DMS153 (cell line): ENCODE measurements at places on chromosomes 2 and 18.

DNA sequence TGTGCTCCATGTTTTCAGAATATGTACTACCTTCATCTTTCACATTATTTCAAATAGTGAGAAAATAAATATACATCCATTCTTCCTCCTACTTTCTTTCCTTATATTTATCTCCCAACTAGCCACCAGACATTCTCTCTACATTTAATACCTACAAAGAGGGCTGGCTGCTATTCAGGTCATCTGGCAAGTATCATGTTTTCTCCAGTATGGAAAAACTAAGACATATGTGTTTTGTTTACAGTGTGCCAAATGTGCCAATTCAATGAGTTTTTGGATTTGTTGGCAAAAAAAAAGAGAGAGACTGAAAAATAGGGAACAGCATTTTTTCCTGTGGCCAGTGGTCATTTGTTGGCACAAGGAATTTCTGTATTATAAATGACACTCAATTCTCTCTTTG is 1207.3 kb downstream of the DPP10 start:
- DNase-seq = no peak

DNA sequence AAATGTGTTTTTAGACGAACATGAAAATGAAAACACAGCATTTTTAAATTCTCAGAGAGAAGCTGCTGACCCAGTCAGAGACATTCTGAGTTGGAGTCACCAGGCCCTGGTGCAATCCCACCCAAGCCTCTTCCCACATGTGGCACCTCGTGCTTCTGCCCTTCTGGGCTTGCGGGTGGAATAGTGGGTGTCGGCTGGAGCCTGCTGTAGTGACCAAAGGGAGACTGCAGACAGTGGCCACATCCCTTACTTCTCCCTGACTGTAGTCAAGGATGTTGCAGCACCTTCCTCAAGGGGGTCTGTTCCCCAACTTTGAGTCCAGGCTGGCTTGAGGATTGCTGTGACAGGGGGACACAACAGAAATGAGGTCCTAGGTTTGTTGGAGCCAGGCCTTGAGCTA is 104.4 kb upstream of the GLI2 start:
- no peak for DNase-seq

GRCh38 chr2:127608061-127609030 is 37.6 kb upstream of the GPR17 start:
- DNase-seq = no peak

DNA sequence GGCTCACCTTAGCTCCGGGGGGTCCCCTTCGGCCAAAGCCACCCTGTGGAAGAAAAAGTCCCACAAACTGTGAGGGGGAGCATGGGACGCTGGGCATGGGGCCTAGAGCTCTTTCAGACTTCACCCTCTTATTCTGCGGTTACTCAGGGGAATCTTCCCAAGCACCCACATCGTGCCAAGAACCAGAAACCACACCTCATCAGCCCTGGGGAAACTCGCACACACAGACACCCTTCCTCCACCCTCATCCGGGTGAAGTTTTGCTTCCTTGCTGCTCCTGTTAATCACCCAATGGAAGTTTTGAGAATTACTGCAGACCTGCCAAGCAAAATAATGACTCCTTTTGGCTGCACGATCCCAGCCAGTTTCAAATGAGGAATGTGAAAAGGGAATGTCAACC is 59.1 kb downstream of the COL6A3 start:
- no peak for DNase-seq

GRCh38 chr2:238916176-238916874 is 68.4 kb downstream of the TWIST2 start:
- DNase-seq = no peak

GRCh38 chr2:231469583-231469950 is 5.3 kb upstream of the NCL start:
- DNase-seq = no peak

DNA sequence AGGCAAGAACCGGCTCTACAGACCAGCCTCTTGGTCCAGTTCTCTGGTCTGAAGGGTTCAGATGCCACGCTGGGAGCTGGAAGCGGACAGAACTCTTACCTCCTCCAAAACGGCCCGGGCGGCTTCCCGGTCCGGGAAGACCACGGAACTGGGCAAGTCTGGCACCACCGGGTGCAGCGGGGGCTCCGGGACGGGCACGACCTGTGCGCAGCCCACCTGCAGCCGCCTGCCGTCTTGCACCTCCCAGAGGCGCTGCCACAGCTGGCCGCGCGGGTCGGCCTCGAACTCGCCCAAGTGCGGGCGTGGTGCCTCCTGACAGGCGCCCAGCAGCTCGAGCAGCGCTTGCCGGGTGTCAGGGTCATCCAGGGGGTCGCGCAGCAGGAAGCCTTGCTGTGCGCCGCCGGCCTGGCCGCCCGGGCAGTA is 773 bp downstream of the CMPK2 start:
- DNase-seq = no peak

DNA sequence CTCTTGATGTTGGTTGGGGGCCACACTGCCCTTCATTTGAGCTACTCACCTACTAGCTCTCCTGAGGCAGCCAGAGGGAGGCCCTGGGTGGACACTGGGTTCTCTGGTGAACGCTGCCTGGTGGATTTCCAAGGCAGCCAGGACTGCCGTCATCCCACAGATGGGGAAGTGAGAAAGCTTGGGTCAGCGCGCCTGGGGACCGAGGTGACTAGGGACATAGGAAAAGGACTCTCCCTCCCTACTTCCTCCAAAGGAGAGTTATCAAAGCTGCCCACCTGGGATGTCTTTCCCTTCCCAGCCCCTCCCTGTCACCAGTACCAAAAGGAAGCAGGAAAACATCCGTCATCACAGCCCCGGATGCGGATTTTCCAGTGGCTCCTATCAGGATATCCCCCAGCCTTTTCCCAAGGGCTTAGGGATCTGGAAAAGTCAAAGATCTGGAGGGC is 3.8 kb upstream of the SEMA4C start:
- DNase-seq = no peak

DNA sequence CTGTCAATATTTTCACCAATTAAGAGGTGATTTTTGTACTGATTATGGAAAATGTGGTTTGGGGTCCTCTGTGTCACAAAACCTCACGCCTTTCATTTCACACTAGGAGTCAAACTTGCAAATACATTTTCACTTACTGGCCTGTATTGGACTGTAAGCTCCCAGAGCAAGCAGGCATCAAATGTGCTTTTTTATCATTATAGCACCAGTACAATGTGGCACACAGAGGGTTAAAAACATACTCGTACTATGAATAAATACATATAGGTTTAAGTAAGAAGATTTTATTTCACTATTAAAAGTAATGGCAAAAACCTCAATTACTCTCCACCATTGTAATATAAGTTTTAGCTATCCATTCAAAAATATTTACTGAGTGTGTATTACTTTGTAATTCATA is 56.7 kb downstream of the ABCB11 start:
- DNase-seq = no peak

GRCh38 chr2:46774499-46775228 is 140.9 kb downstream of the MCFD2 start:
- DNase-seq = no peak

GRCh38 chr2:214077727-214078126 is 333.1 kb upstream of the VWC2L start:
- no peak for DNase-seq

- no peak for DNase-seq
Measured at GRCh38 chr2:230042195-230042594, 26.5 kb downstream of the SLC16A14 start.

GRCh38 chr2:109285244-109285651 is 156.2 kb downstream of the SH3RF3 start:
- no peak for DNase-seq

- no peak for DNase-seq
Measured at GRCh38 chr2:126778561-126779501, 119.9 kb upstream of the TEX51 start.

DNA sequence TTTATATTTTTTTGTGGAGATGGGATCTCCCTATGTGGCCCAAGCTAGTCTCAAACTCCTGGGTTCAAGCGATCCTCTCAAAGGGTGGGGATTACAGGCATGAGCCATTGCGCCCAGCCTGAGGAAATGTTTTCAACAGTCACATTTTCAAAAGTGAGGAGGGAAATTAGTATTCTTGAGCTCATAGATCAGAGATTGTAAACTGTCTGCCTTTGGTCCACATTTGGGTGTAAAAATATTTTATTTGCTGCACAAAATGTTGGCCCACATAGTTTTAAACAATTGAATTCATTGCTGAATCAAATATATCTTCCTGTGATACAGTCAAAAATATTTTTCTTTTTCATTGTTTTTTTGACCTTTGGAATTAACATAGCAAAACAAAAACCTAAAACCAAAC is 48.6 kb downstream of the NOP58 start:
- no peak for DNase-seq

GRCh38 chr2:124264551-124265091 is 239.5 kb downstream of the CNTNAP5 start:
- no peak for DNase-seq

DNA sequence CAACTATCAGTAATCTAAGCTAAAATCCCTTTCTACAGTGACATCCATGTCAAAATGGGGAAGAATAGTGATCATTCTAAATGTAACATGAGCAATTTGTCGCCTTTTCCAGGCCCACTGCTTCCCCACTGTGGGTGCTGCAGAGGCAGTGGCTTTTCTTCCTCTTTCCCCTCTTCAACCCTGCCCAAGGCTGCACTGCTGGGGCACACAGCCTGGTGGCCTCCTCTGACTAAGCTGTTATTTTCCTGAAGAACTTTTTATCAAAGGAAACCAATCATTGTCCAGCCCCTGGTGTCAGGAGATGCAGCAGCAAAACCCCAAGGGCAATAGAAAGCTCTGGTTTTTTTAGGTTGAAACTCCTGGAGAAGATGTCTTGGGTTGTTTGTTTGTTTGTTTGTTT is 117.6 kb upstream of the KLF7 start:
- DNase-seq = no peak
